ENCODE measurements at places on chromosomes 7 and 10.

DNA sequence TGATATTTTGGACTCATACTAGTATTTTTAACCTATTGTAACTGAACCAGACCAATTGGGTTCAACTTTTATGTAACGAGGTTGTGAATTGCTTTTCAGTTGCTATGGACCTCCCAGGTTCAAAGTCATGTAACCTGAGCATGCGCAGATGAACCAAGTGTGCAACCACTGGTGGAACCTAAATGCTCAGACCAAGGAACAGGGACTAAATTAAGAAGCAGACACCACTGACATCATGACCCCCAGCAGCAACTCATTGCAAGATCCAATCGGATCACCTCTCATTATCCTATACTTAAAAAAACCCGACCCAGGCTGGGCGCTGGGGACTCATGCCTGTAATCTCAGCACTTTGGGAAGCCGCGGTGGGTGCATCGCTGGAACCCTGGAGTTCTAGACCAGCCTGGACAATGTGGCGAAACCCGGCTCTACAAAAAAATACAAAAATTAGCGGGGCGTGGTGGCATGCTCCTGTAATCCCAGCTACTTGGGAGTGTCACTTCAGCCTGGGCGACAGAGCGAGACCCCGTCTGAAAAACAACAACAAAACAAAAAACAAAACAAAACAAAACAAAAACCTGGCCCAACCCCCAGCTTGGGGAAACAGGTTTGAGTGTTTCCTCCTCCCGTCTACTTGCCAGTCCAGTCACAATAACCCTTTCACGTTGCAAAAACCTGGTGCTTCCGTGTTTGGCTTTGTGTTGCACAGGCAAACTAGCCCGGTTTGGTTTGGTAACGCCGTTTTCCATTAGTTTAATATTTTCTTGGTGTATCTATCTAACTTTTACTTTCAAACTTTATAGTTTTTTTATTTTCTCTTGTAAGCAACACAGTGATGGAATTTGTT, 11.3 kb upstream of the ZNF518A start:
- no peak for DNase-seq

DNA sequence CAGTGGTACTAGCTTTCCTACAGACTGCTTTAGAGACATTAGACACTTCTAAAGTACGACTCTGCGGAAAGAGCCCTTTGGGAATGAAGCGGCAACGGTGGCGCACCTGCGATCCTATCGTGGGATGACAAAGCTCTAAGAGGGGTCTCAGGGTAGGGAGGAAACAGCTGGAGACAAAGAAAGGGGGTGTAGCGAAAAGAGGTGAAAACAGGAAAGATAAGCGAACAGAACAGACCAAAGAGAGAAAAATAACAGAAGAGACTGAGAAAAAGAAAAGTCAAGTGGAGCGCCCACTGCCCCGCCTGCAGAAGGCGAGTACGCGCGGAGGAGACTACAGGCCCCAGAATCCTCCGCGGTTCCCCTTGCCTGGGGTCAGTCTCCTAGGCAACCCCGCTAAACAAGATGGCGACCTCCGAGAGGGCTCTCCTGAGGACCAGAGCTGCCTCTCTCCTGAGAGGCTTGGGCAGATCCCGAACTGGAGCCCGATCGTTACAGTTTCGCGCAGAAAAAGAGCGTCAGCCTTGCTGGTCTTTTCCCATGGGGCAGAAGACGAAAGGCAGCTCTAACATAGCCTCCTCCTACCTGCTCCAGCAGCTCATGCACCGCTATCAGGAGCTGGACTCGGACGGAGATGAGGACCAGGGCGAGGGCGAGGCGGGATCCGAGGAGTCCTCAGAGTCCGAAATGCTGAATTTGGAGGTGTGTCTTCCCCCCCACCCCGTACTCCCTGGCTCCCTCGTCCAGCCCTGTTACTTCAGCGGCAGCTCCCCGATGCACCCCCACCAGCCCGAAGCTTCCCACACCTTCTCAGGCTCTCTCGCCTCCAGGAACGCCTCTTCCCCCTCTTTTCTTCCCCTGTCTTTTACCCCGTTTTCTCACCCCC, at the start of gene LRGUK:
Gene LRGUK (plus strand): TSS at position 375 of the 883 bp plus-strand sequence. CDS start 28 bp downstream, at position 403.
- DNase-seq: peak; percentile 91

- DNase-seq: no peak
Observed at GRCh38 chr7:79334334-79334733, 119.1 kb downstream of the MAGI2 start.

DNA sequence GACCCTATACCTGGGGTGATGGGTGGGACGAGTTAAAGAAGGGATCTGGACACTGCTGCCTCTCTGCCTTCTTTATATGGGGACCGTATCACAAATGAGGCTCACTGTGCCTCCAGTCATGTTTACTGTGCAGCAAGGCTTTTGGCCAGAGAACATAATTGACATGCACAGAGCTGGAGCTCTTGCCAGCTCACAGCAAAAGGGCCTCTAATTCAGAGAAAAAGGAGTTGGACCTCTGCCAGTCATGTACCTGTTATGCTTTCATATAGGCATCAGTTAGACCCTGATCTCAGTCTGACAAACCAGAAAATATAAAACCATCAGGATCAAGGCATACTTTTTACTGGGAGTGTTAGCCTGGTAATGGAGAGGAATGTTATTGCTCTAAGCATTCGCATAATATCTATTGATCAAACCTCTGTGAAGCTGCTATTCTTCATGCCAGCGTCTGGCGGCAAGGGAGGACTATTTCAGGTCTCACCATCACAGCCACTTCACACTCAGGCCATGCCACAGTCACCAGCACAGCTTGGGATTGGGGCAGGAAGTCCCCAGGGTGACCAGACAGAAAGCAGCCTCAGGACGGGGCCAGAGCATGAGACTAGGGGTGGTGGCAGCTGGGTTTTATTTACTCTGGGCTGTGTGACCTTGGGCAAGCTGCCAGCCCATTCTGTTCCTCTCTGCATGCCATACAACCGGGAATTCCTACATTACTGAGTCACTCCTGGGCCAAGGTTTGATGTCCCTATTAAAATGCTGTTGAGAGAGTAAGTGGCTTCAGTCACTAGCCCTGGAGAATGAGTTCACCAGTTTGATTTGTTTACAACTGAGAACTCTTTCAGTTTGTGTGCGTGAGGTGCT, 90.1 kb downstream of the NPSR1 start:
- peak; percentile 25 for DNase-seq

GRCh38 chr7:65946904-65947303, 35.1 kb downstream of the GUSB start:
- no peak for DNase-seq

DNA sequence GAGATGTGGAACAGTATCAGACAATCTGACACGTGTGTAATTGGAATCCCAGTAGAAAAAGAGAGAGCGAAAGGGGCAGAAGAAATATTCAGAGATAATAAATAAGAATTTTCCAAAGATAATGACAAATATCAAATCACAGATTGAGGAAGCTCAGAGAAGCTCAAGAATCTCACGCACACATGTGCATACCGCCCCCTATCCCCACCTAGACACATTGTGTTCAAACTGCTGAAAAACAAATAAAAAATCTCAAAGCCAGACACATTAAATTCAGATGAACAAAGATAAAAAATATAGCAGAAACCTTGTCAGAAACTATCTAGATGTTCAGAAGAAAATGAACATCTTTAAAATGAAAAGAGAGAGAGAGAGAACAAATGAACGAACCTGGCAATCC, 17.2 kb downstream of the SFR1 start:
- no peak for DNase-seq

DNA sequence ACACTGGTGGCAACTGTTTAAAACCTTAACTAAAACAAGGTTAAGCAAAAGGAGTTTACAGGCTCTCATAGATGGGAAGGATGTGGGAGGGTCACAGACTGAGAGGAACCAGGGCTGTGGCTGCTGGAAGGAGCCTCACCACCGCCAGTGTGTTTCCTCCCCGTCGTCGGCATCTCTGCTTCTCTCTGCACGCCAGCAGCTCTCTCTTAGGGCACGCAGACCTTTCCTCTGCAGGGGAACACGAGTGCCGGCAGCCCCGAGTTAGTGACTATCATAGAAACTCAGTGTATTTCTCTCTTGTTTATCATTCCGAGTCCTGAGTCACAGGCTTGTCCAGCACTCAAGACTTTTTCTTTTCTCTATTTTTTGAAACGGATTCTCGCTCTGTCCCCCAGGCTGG, 8.1 kb upstream of the SH2D4B start:
- no peak for DNase-seq

DNA sequence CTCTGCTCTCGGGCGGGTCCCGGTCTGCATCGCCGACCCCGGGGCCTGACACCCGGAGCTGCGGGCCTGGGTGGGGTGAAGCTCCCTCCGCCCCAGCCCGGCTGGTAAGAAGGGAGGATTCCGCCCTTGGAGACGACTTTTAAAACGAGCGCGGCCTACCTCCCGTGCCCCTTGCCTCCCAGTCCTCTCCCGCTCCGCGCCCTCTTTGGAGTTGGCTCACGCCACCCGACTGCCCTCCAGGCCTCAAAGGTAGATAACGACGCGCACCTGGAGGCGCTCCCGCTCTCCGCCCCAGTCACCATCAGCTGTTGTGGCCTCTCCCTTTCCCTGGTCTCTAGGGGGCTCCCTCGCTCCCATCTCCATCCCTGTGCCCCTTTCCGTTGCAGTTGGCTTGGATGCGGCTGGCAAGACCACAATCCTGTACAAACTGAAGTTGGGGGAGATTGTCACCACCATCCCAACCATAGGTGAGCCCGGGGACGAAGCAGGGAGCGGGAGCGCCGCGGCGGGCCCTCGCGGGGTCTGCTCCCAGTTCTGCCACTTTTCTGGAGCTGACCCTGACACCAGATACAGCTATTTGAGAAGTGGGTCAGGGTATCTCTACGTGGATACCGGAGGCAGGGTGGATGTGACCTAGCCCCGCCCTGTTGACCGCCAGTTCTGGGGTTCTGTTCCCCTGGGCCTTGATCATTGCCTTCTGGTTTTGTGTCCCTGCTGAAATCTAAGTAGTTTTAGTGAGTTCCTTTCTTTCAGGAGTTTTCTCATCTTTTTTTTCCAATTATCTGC, 679 bp downstream of the ARF5 start:
- peak; percentile 72 for DNase-seq

- DNase-seq: no peak
Observed at GRCh38 chr10:5551531-5552375, 27.0 kb downstream of the CALML3 start.

DNA sequence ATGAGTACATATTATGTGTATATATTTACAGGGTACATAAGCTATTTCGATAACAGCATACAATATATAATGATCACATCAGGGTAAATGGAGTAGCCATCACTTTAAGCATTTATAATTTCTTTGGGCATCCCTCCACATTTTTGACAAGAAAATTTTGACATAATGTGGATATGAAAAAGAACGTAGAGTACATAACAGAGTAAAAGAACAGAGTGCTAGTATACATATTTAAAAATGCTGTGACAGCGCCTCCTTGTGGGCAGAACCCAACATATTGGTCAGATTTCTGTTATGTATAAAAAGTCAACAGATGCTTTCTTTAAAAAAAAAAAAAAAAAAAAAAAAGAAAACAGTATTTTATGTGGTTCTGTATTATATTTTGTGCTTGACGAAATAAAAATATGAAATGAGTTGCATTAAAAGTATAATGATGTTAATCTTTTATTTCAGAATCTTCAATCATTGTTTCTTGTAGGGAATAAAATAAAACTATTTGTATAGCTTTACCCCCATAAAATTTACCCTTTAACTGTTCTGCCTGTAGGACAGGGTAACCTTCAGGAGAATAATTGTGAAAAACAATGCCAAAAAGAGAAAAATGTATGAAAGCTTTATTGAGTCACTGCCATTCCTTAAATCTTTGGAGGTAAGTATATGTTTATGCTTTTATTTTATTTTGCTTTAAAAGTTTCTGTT, 18.3 kb upstream of the HBP1 start:
- no peak for DNase-seq

DNA sequence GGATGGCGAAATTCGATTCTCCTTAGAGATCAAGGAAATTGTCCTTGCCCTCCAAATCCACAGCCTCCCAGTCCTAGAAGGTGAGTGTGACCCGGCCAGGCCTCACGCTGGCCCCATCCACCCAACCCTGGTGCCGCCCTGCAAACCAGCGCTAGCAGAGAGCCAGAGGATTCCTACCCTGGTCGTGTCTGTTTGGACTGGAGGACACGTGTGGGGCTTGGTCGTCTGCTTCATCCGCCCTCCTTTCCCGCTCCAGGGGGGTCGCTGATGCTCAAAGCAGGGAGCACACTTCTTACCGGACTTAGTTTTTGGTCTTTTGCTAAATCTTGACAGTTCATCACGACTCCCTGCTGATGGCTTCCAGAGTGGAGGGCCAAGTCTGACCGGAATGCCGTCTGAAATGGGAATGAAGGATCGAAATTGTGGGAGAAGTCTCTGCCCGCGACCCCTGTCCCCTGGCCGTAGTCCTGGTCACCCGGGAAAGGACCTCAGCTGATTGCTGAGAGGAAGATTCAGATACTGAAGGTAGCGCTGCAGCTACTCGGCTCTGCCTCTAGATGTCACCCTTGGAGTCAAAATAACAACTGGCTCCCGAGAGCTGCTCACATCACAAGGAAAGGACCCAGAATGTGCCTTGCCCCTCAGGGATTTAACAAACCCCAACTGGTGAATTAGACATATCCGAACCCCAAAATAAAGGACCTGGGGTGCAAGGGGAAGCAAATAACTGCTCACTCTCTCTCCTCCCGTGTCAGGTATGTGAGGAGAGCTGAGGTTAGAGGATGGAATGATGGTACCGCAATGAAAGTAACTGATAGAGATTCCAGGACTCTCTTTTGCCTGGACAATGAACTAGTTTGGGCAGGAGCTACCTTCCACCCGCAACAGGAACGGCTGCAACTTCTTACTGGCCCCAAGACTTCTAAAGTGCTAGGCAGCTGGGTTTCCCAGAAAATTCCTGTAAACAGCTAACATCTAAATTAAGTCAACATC, 23.5 kb upstream of the ORC5 start:
- DNase-seq: peak; percentile 58

GRCh38 chr10:70805619-70806215, 10.0 kb upstream of the SGPL1 start:
- no peak for DNase-seq

- DNase-seq: no peak
Observed at GRCh38 chr7:30331338-30331737, 46.9 kb downstream of the ZNRF2 start.

DNA sequence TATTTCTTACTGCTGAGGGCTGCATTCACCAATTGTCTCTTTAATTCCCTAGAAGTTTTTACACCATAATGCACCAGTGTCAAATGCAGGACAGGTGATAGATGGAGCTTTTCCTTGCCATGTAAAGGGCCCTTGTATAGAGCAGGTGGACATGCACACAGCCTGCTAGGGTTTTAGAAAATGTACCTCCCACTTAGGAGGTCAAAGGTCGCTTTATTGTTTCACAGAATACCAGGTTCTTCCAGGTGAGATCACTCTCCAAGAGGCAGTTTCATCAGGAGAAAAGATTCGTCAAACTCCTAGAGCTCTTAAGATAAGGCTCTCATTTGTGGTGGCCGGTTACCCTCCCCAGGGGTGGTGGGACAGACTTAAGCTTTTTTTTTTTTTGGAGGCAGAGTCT, 215.8 kb downstream of the PHTF2 start:
- DNase-seq: no peak

GRCh38 chr10:92111336-92111939, 179.4 kb downstream of the CPEB3 start:
- DNase-seq: no peak

DNA sequence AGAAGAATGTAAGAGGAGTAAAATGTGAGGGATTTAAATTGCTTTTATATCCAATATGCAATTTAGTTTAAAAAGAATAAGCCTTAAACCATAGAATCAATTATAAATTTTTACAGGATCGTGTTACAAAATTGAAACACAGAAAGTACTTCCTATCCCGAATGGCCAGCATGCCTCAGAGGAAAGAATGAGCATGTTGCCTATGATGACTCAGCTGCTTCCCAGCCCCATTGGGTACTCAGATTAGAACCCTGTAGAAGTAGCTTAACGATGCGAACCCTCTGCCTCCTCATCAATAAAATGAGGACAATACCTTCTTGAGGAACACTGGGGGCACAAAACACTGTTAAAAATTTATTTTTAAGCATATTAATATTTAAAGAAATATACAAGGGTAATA, 113.4 kb upstream of the CDK1 start:
- DNase-seq: no peak

All from head of caudate nucleus (tissue), 42 donors.